ENCODE measurements at places on chromosomes 12 and 14.

DNA sequence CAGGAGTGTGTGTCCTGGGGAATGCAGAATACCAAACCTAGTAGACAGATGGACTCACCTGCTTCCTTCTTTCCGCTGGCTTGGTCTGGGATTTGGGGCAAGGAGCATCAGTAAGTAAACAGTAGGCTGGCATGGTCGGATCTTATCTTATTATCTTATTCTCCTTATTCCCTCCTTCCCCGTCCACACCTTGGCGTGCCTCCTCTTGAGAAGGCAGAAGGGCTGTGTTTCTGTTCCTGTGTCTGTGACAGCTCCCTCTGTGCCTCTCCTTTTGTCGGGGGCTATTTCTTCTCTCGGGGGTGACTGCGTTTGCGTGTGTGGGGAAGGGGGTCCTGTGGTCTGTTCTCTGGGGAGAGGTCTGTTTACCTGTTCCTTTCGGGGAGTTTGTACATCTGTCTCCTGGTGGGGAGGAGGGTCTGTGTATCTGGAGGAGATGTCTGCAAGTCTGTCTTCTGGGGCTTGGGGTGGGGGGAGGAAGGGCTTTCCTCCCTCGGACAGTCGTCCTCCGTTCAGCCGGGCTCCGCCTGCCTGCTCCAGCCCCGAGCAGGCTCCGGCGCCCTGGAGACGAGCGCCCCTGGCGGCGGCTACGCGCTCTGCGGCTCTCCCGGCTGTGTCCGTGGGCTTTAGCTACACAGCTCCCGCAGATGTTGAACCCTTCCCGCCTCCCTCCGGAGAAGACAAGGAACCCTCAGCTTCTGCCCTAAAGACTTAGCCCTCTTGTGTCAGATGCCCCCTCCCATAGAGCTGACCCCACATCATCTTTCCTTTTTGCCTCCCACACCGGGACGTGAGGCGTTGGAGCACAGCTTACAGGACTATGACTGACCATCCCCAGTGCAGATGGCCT lies 4.4 kb downstream of the KRT86 start:
- DNase-seq, result peak; percentile 52

DNA sequence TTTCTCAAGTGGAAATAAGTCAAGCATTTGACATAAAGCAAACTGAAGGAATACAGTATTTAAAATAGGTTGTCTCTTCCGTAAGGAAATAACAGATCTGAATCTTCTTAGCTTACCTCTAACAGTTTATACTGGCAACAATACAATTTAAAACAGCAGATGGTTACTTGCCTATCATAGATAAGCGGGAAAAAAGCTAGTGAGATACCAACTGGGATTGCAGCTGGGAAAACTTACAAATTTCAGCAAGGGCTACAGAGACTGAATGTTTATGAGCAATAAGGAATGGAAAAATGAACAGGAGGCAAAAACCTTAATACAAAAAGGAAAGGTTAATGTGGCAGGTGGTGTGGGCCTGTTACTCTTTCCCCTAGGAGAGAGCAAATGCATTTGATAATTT lies 220.0 kb downstream of the RASSF9 start:
- DNase-seq, result no peak

GRCh38 chr14:83173687-83174086 lies 1640.0 kb upstream of the SEL1L start:
- DNase-seq, result no peak

DNA sequence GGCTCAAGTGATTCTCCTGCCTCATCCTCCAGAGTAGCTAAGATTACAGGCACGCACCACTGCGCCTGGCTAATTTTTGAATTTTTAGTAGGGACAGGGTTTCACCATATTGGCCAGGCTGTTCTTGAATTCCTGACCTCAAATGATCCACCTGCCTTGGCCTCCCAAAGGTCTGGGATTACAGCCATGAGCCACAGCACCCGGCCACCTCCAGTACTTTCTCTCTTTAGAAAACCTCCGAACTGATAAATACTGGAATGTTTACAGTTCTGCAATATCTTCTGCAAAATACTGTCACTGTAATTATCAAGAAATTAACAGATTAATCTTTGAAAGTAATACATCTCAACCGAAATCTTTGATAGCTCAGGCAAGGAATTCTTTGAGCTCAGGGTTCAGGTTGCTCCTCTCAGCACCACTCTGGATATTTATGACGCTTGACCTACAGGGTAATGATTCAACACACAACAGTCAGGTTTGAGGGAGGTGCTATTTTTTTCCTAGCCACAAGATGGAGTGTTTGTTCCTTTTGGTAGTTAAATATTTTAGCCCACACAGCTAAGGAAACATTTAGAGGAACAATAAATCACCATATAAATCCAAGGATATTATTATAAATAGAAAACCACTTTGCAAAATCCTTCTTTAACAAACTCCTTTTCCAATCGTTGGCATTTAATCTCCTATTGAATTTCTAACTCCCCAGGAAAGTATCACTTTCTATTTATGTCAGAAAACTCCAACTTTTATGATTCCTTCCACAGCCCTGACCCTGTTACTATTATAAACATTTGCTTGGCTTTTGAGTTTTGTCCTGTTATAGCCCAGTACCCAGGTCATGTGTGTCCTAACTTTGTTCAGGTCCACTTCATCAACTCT lies 48.6 kb upstream of the GTF2A1 start:
- peak; percentile 7 for DNase-seq

DNA sequence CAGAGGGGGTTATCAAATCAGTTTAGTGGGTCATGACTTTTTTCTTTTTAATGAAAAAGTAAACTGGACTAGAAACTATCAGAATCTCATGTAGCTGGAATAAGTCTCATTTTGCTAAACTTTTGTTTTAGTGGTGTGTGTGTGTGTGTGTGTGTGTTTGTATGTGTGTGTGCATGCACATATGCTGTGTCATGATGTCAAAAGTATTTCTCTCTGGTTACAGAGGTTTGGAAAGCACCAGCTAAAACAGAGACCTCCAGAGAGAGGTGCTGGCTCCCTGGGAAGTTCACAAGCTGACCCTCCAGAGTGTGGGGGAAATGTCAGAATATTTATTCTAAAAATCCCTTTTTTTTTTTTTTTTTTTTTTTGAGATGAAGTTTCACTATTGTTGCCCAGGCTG lies 114.7 kb downstream of the LGMN start:
- DNase-seq, result no peak

DNA sequence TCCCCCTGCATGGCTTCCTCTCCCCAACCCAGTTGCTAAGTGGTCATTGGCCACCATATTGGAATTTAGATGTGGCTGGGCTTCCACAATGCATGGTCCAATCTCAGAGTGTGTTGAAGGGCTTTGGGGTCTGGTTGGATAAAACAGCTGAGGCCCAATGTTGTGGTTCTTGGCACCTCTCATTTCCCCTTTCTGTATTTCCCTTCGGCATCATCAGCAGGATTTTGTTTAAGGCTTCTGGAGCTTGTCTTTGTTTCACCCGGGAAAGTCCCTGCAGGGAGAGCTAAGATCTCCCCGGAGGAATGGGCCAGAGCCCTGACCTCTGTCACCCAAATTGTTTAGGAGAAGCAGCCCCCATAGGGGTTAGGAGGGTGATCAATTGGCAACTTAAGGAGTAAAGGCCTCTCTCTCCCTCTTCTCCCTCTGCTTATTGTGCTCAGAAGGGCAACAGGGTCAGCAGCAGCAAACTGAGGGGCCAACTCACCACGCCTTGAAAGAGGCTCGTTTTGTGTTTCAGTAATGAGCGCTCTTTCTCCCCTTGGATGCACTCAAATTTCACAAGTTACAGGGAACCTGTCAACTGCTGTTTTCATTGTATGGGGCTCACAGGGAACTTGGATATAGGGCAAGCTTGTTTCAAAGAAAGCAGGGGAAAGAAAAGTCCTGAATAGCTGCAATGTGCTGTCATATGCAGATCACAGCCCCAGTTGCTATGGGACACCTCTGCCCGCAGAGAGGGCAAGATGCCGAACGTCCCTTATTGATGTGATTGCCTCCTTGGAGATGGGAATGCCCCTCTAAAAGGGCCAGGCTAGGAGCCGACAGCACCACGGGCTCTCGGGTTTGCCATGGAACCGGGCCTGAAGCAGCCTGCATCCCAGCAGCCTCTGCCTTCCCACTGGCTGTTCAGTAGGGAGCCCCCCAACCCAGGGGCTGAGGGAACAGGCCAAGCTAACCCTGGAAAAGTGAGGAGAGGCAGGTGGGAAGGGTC lies 223.7 kb downstream of the ZFP36L1 start:
- DNase-seq, result no peak

DNA sequence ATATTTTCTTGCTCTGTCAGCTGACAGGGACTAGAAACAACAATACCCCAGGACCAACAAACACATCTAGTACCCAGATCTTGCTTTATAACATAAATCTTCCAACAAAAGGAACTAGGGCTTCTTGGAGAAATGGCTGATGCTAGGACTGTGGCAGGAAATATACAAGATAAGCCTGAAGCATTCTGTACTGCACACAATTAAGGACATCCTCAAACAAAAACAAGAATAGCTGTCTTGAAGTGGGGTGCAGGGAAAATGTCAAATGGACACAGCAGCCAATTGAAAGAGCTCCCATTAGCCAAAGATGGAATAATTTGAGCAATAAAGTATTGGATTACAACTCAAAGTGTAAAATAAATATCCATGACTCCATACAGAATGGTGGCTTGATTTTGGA lies 50.0 kb downstream of the LGMN start:
- DNase-seq, result no peak

DNA sequence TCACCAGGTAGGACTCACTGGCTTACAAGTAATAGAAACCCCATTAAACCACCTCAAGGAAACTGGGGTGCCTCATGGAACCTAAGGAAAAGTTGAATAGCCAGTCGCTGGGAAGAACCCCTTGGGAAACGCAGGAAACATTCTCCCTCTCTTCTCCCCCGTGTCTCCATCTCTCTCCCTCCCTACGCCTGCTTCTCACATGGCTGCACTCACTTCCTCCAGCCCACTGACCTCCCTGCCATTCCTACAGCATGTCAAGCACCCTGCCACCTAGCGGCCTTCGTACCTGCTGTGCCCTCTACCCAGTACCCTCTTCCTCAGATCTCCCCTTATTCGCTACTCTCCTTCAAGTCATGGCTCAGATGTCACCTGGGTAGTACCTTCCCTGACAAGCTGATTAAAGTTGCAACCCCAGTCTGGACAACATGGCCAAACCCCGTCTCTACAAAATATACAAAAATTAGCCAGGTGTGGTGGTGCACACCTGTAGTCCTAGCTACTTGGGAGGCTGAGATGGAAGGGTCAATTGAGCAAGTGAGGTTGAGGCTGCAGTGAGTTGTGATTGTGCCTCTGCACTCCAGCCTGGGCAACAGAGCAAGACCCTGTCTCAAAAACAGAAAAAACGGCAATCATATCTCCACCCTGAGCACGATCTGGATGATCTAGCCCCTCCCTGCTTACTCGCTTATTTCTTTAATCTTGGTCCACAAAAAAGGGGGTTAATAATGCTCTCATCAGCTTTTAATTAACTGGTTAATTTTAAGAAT lies 6.4 kb upstream of the DTX1 start:
- DNase-seq, result no peak

DNA sequence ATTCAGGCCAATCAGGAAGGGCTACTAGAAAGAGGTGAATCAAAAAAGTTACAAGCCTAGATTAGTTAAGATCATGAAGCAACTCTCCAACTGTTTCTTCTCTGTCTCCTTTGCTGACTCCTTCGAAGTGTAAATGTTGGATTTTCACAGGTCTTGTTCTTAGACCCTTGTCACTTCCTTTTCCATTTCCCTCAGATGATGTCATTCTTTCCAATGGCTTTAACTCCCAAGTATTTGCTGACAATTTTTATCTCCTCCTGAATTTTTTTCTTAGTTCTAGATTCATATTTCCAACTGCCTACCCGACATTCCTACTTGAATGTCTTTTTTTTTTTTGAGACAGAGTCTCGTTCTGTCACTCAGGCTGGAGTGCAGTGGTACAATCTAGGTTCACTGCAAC lies 10.8 kb downstream of the GAS2L3 start:
- DNase-seq, result no peak

- DNase-seq, result no peak
These were observed 28.5 kb downstream of the CDKN1B start for GRCh38 chr12:12745576-12746211.

DNA sequence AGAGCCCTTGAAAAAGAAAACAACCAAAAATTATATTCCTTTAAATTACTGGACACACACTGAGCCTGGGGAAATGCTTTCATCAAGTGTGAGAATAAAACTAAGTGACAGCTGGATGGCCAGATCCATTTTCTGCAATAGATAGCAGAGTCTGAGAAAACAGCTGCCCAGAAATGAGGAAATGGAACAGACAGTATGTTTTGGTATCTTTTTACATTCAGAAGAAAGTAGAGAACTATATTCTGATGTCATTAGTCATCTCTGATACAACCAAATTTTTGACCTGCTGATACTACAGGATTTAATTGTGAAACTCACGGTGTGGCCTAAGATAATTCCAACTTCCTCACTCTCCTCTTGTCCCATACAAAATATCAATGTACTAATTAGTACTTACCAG lies 78.2 kb downstream of the HMGA2 start:
- no peak for DNase-seq

DNA sequence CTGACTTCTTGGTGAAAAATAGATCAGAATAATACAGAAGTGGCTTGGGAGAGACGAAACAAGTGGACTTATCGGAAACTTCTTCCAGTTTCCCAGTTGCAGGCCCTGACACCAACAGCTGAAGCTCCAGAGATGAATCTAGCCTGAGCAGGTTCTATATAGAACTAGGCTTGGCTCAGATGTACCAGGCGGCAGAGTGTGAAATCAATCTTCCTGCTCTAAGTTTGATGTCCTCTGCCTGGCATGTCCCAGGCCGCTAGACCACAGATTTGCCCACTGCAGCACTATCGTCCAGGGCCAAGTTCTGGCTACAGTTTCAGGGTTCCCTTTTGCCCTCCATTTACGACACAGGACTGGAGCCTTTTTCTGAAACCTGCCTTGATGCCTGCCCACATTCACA lies 91.3 kb upstream of the PLEKHA5 start:
- DNase-seq, result no peak

DNA sequence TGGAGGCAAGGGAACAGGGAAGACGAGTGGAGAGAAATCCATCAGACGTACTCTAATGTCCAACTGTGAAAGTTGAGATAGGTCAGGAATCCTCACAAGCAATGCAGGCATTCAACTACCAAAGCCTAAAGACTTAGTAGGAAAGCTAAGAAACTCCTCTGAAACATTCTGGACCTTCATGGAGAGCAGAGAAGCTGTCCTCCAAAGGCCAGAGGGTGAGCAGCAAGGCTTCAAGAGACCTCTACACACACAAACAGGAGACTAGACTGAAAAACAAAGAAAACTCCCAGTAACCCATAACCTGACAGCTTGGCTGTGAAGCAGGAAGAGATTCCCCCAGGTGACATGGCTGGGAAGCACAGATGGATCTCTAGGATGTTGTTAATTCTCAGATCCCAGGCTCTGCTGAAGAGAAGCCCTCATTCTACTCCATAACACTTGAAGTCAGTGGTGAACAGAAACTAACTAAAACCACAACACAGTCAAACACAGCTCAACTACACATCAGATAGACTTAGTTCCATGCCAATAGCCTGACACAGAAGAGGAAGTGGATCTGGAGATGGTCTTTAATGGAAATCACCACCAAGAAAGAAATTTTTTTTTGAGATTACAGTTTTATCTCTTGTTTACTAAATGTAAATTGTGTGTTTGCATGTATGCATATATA lies 23.2 kb upstream of the LYZ start:
- DNase-seq, result no peak
